ENCODE measurements at places on chromosomes 16 and 17. TPM values are rescaled to one million over a fixed set of nuclear protein-coding genes. Genes with fewer than 3 reads are reported as not detected.

DNA sequence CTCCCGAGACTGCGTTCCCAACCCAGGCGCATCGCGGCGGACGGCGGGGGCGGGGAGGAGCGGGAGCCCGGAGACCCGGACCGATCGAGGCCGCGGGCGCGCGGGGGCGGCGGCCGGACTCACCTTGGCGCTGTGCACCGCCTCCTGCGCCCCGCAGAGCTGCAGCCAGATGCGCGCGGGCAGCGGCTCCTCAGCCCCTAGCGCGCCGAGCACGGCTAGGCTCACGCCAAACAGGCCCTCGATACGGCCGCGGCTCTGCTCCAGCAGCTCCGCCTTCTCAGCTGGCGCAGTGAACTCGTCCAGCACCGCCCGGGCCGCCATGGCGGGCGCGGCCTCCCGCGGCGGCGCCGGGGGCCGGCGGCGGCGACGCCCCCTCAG lies 339 bp downstream of the N4BP1 start:
- no peak for DNase-seq
- H3K27me3 ChIP-seq, result no peaks in the 10 kb centered on the region
- peak overlapping the region; percentile 88 for H3K4me3 ChIP-seq
- peaks cover 74% of the 10 kb centered on the region for H3K4me1 ChIP-seq
- H3K27ac ChIP-seq, result peak overlapping the region; percentile 76
- H3K36me3 ChIP-seq, result no peaks in the 10 kb centered on the region

DNA sequence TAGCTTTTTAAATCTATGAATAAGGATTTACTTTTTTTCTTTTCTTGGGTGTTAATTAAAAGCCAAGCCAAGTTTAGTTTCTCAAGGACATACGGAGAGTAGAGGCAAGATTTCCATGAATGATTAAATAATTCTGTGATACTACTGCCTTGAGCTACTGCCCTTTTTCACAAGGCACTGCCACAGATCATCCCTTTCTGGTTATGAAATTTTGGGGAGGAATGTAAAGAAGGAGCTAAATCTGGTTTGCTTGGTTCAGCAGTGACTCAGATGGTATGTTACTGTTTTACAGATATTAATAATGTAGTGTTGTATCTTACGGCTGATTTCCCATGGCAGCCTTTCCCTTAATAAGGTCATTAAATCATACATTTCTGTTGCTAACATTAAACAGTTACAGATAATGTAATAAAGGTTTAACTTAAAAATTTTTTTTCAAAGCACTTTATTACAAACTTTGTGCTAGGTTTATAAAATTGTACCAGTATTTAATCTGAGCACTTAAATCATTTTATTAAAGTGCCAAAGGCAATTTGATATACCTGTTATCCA lies 2.6 kb downstream of the WSB1 start:
- no peak for DNase-seq
- H3K4me3 ChIP-seq, result peak overlapping the region; percentile 72
- peaks cover 33% of the 10 kb centered on the region for H3K4me1 ChIP-seq
- peaks cover 4% of the 10 kb centered on the region for H3K36me3 ChIP-seq
- H3K27ac ChIP-seq, result peak overlapping the region; percentile 19
- no peaks in the 10 kb centered on the region for H3K27me3 ChIP-seq

The CASKIN2 gene
- total RNA-seq, result 1.8 TPM

DNA sequence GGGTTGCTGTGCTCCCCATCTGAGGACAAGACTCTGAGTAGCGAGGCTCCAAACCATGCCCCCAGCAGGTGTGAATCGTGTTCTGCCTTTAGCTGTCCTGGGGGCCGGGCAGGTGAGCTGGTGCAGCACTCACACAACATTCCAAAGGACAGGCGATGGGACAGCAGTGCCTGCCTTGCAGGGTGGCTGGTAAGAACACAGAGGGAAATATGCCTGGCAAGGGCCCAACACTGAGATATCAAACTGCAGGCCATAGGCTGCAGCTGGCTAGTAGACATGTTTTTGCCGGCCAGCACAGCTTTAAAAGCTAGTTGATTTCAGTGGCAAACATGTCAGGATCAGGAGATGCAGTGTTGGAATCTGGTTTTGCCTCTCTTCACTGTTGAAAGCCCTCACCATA lies 23.6 kb downstream of the CLEC16A start:
- H3K4me1 ChIP-seq, result peaks cover 11% of the 10 kb centered on the region
- DNase-seq, result no peak
- H3K36me3 ChIP-seq, result peaks cover 32% of the 10 kb centered on the region
- H3K4me3 ChIP-seq, result no peak overlapping the region

GRCh38 chr16:17448640-17449638 lies 21.8 kb downstream of the XYLT1 start:
- H3K4me3 ChIP-seq, result no peak overlapping the region
- peak; percentile 78 for DNase-seq
- H3K27me3 ChIP-seq, result no peaks in the 10 kb centered on the region

GRCh38 chr16:9033125-9033830 lies 58.2 kb upstream of the HAPSTR1 start:
- no peaks in the 10 kb centered on the region for H3K27me3 ChIP-seq
- no peak overlapping the region for H3K27ac ChIP-seq
- H3K4me1 ChIP-seq, result no peaks in the 10 kb centered on the region
- H3K36me3 ChIP-seq, result no peaks in the 10 kb centered on the region

The SPNS2 gene
- total RNA-seq, result 0.28 TPM

- no peak for DNase-seq
- no peaks in the 10 kb centered on the region for H3K36me3 ChIP-seq
- H3K4me1 ChIP-seq, result peaks cover 72% of the 10 kb centered on the region
- peak overlapping the region; percentile 43 for H3K27ac ChIP-seq
- no peak overlapping the region for H3K4me3 ChIP-seq
These were observed 56.4 kb downstream of the CMIP start for GRCh38 chr16:81500833-81501521.

GRCh38 chr17:17580662-17581470 lies 10.6 kb downstream of the PEMT start:
- no peaks in the 10 kb centered on the region for H3K4me1 ChIP-seq
- H3K27ac ChIP-seq, result no peak overlapping the region
- H3K27me3 ChIP-seq, result no peaks in the 10 kb centered on the region
- H3K36me3 ChIP-seq, result no peaks in the 10 kb centered on the region

The SULT1A2 gene
- not detected for total RNA-seq

- DNase-seq, result no peak
- no peaks in the 10 kb centered on the region for H3K27me3 ChIP-seq
- H3K4me1 ChIP-seq, result no peaks in the 10 kb centered on the region
- no peak overlapping the region for H3K4me3 ChIP-seq
- H3K27ac ChIP-seq, result no peak overlapping the region
These were observed 29.5 kb downstream of the MBTD1 start for GRCh38 chr17:51230306-51230705.

DNA sequence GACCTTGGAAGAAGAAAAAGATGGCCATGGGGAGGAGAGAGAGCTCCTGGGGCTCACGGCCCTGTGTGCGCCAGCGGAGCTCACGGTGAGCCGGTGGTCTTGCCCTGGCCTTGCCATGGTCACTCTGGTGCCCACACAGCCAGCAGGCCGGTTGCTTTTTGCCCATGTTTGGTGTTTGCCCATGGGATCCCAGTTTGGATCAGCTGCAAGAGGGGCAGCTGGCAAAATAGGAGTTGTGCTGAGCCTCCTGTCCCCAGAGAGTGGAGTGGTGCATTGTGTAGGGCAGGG lies 1.6 kb downstream of the NHERF1 start:
- H3K4me1 ChIP-seq, result peaks cover 79% of the 10 kb centered on the region
- no peak for DNase-seq
- peak overlapping the region; percentile 30 for H3K27ac ChIP-seq
- peak overlapping the region; percentile 64 for H3K4me3 ChIP-seq
- H3K27me3 ChIP-seq, result no peaks in the 10 kb centered on the region

DNA sequence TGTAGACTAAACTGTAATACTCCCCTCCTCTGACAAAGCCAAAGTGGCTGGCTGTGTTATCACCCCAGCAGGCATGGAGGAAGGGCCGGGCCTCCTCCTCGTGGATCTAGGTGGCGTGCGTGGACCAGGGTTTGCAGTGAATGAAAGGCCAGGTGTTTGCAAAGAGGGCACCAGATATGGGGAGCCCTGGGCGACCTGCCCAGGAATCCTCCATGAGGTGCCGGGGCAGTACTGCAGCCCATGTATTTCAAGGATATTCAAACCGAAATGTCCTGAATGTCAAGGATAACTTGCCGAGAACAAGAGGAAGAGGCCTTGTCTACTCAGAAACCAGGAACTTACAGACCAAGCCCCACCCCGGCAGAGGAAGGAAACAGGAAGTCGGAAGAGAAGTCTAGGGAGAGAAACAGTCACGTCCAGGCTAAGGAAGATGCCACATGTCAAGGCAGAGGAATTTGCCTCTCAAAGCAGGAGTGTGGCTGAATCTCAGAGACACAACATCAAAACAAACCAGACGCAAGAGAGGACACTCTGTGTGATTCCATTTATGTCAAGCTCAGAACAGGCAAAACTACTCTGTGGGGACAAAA lies 13.7 kb upstream of the OSGIN1 start:
- peaks cover 3% of the 10 kb centered on the region for H3K4me1 ChIP-seq
- no peak overlapping the region for H3K4me3 ChIP-seq
- no peak overlapping the region for H3K27ac ChIP-seq

Measured in natural killer cell (primary cell).